Kidney tubule cell (primary cell): ENCODE measurements at places on chromosomes 16 and 17.

DNA sequence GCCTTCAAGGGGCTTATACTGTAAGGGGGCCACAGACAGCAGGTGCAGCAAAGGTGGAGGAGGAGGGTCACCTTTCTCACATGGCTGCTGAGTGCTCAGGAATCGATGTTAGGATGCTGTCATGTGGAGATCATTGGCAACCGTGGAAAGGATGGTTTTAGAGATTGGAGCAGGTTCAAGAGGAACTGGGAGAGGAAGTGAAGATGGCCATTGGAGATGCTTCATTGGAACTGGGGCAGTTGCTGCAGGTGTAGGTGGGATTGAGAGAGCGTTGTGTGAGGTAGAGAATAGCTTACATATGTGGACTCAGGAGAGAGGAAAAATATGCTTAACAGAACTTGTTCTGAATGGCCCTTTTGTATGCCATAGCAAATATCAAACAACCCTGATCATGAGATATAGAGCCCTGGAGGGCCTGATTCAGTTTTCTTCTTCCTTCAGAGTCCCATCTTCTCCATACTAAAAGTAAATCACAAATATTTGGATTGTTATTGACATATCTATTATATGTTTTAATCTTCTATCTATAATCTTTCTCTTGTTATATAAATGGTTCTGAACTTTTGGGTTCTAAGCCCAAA is 40.8 kb downstream of the LDHD start:
- no peak for DNase-seq

- DNase-seq: no peak
These were observed 11.5 kb upstream of the IGF2BP1 start for GRCh38 chr17:48985436-48986245.

- DNase-seq: no peak
These were observed 789 bp upstream of the TERF2 start for GRCh38 chr16:69386596-69386995.

- peak; percentile 31 for DNase-seq
These were observed 4.4 kb upstream of the KRT37 start for GRCh38 chr17:41428591-41429291.

DNA sequence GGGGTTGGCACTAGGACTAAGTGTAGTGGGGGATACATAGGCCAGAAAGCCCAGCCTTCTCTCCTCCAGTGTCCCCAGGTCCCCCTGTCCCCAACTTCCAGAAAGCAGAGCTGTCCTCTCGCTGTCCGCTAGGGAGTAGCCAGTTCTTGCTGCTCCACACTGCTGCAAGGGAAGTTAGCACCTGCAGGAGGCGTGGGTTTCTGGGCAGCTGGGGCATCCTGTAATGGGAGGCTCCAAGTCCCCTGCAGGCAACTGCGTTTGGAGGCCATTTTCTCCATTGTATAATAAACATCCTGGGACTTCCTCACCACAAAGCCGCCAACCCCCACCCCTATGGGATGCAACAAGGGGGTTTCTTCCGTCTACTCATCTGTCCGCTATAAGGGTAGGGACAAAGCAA is 1.7 kb downstream of the RPRML start:
- peak; percentile 58 for DNase-seq

- DNase-seq: no peak
These were observed 54.6 kb upstream of the COX10 start for GRCh38 chr17:14014657-14015056.

- DNase-seq: no peak
These were observed 504.9 kb upstream of the HSBP1 start for GRCh38 chr16:83302853-83303252.

DNA sequence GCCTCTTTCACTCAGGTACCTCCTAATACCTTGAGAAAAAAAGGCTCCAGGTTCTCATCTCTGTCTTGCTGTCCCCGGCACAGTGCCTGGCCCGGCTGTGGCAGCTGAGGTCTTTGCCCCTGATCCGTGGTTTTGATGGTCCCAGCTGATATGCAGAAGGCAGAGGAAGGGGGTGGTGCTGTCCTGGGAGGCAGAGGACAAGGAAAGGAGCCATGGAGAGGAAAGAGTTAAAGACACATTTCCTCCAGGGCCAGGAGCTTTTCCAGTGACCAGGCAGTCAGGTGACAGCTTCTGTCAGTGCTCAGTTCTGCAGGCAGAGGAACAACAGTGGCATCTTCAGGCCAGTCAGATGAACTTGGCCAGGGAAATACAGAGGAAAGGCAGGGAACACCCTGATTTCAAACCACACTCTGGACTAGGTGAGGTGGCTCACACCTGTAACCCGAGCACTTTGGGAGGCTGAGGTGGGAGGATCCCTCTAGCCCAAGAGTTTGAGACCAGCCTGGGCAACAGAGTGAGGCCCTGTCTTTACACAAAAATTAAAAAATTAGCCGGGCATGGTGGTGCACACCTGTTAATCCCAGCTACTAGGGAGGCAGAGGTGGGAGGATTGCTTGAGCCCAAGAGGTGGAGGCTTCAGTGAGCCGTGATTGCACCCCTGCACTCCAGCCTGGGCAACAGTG is 3.3 kb upstream of the COG1 start:
- peak; percentile 79 for DNase-seq

DNA sequence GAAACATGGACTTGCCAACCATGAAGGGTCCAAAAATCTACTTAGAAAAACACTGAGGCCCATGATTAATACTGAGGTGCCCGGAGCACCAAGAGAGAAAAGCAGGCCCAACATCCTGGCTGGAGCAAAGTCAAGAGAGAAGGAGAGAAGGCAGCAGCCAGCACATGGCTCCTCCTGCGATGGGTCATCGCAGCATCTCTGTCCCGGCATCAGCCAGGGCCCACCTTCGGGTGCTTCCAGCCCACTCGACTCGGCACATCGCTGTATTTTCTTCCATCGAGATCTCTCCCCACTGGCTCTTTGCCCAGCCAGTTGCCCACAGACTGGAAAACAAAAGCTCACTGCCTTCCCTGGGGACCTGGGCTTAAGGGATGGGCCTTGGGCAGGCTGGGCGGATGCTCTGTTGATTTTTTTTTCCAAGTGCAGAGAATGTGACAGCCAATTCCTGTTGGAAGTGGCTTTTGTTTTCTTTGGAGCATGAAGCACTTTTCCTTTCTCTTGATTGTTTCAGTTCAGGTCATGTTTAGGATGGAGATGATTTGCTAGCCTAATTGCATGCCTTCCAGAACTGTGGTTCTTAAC is 58.1 kb downstream of the CYB5B start:
- no peak for DNase-seq

DNA sequence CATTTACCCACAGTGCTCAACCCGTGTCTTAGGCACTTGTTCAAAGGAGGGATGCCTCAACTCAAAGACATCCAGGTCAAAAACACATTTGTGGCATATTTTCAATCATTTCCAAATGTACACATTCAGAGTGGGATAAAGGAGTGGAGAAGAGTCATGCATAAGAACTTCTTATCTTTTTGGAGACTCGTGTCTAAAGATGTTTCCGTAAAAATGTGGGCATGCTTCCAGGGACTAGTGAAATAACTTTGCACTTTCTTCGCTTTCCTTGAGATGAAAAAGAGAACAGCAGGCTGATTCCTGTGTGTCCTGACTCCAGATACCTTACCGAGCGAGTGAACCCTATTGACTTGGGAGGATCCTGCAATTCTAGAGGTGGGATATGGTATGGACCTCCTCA is 256.6 kb upstream of the KCNJ16 start:
- DNase-seq: no peak

DNA sequence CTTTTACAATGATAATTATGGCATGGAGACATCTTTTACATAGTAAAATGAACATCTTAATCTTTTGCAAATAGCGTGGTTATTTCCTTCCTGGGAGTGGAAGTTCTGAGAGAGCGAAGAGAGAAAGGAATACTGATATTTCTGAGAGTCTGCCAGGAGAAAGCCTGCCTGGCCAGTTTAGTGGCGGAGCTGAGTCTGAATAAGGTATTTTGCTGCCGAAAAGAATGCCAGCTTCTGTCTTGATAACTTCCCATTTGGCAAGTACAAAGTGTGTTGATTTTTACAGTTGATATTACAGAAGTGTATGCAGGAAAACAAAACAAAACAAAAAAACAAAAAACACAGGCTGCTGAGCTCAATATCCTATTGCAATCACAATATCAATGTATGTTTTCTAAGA is 55.9 kb downstream of the KCNJ2 start:
- DNase-seq: no peak

GRCh38 chr17:72714357-72714966 is 378.0 kb downstream of the SLC39A11 start:
- no peak for DNase-seq

DNA sequence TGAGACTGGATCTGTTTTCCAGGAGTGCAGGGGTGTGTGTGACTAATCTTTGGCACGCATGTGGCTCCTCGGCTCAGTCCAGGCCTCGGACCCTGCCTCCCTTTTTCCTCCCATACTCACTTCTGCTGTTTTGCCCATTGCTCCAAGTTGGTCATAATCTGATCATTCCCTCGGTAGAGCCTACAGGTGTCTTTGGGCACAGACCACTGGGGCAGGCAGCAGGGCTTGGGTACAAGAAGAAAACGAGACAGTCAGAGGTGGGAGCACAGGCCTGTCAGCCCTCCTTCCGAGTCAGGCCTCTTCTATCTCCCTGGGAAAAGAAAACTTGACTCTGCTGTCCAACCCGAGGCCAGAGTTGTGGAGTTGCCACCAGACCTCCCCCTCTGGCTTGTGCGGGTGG is 29.8 kb downstream of the DHX38 start:
- no peak for DNase-seq

- no peak for DNase-seq
These were observed 27.3 kb downstream of the ANKFY1 start for GRCh38 chr17:4236456-4236855.

GRCh38 chr16:64278196-64278595 is 843.7 kb downstream of the CDH11 start:
- DNase-seq: peak; percentile 1

GRCh38 chr16:68526143-68526781 is 12.8 kb upstream of the ZFP90 start:
- DNase-seq: no peak

- DNase-seq: no peak
These were observed 52.0 kb downstream of the TNFRSF13B start for GRCh38 chr17:16919663-16920627.

GRCh38 chr16:86040496-86040895 is 141.5 kb downstream of the IRF8 start:
- no peak for DNase-seq

GRCh38 chr16:55981557-55981956 is 106.4 kb upstream of the CES5A start:
- no peak for DNase-seq

- peak; percentile 23 for DNase-seq
These were observed 6.2 kb downstream of the PHF12 start for GRCh38 chr17:28944862-28945741.

- no peak for DNase-seq
These were observed 23.5 kb downstream of the CACNG1 start for GRCh38 chr17:67067571-67068482.
